Endodermal cell (in vitro differentiated cells): ENCODE measurements at places on chromosomes 7 and 10.

DNA sequence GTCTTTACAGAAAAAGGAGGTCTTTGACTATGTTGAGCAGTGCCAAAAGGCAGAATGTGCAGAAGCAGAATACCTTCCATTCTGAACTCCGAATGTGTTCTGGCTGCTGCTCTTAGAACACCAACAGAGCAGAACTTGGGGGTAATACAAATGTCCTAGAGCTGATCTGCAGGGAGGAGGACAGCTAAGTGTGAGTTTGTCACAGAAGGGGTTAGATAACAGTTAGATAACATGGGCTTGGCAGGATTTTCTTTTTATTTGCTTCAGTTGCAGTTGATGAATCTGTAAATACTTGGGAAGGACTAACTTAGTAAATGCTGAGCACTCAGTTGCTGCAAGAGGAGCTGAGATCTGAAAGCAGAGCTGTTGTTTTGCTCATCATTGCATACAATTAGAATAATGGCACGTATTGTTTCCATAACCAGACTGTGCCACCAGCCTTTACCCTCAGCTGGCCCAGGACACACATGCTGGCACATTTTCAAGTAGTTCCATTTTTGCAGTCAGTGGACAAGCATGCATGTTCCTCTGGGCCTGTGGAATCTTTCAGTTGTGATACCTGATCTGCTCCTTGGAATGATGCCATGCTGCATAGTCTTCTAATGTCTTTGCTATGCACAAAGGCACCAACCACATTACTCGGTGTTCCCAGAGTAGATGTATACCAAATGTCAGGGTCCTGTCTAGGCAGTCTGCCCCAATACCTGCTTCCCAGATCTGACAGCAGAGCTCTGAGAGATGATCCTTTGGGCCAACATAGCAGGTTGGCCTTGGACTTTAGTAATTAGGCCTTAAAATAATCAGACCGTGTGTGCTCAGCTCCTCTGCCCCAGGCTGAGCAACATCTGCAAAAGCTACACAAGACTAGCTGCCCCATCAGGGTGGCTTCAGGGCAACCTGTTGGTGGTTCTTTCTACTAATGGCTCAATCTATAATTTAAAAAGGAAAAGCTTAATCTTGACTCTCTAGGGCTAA is 55.7 kb downstream of the GSDME start:
- no peak for DNase-seq

GRCh38 chr10:24571870-24572450 is 151.7 kb downstream of the ARHGAP21 start:
- no peak for DNase-seq

DNA sequence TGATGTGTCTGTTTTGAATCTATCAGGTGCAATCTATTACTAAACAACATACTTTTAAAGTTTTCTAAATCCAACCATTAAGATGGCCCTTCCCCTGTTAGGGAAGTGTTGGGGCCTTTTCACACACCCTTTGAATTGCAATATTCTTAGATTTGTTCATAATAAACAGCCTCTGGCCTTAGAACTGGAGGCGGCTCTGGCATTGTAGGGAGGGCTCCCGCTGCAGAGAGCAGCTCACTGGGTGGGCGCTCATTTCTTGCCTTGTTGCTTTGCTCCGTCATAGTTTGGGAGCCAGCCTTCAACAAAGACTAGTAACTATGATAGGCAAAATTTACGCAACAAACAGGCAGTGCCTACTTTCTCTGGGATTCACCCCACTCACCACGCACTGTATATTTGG is 4.2 kb upstream of the HOXA10 start:
- peak; percentile 36 for DNase-seq

- no peak for DNase-seq
These were observed 350.9 kb upstream of the LRGUK start for GRCh38 chr7:133776266-133776665.
